ENCODE measurements at places on chromosomes 6 and 20. TPM values are rescaled to one million over a fixed set of nuclear protein-coding genes. Genes with fewer than 3 reads are reported as not detected.

DNA sequence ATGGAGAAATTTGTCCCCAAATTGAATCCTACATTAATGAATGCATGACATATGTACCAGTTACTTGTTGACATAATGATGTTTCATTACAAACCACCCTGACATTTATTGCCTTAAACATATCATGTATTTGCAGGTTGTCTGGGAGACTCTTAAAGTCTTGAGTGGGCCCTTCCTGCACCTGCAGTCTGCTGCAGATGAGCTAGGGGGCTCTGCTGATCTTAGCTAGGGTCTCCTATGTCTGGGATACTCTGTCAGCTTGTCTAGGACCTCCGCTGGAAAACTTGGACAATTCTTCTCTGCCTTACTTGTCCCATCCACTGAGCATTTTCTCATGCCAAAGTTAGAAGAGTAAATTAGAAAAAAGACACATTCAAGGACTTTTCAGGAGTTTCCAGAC, 581.6 kb downstream of the HAO1 start:
- no peak for DNase-seq

- DNase-seq = no peak
Measured at GRCh38 chr20:33858666-33859065, 47.5 kb downstream of the CHMP4B start.

PBOV1 gene
- not detected for total RNA-seq

TFB1M gene
- total RNA-seq = 46.1 TPM
